ENCODE measurements at places on chromosomes 5 and 9.
A peak's percentile ranks its signal among the peaks of the same experiment; 100 is the strongest.

GRCh38 chr5:171816666-171817065, 31.0 kb downstream of the SMIM23 start:
- no peak for DNase-seq

DNA sequence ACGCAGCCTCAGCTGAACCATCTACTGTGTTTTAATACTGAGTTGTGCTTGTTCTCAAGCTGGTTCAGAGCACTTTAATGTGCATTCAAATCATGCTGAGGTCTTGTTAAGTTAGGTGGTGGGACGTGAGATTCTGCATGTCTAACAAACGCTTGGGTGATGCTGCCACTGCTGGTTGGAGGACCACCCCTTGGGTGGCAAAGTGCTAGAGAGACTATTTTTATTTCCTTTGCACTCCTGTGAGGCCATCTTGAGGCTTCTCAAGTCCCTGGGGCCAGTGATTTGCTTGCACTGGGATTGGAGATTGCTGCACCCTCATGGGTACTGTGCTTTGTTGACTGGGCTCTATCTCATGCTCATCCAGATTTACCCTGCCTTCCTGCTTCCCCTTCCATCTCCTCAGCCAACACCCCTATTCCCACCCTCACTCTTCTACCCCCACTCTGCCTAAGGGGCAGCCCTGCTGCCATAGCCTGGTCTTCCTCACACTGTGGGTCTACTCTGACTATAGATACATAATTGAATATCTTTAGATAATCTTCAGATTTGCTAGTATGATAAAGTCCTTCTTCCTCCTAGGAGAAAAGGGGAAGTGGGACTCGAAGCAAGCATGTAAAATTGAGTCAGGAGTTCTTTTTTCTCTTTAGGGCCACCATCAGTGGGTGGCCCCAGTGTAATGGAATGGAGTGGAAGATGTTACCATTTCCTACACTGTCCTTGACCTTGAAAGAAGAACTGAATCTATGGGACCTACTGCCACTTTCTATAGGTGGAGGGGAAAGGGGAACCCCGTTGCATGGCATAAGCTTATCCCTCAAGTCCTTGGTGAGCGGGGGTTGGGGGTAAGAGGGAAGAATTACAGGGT, 45.1 kb upstream of the SUB1 start:
- no peak for DNase-seq

DNA sequence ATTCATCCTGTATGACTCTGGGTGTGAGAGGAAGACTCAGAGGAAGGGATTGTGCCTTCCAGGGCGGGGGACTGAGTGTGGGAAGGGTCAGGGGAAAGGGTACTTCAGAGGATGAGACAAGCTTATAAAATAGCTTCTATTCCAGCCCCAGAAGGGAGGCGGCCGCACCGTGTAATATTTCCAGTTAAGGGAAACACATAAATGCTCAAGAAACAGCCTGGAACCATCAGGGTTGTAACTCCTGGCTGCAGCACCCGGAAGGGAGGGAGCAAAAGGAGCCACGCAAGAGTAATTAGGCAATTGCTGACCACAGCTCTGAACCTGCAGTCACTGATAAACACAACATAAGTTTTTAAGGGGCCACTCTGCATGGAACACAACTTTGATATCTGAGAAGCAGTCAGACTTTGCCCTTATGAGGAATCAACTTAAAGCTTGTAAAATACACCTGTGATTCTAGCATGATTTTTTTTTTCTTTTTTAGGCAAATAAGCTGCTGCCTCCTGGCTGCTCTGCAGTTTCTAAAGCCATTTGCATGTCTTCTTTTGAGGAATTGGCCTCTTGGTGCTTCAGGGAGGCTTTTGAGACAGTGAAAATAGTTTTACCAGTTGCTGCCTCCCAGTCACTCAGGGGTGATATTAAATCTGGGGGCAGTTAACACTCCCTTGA, 382.7 kb downstream of the ENC1 start:
- DNase-seq, result no peak

GRCh38 chr5:91297994-91298393, 85.1 kb downstream of the ARRDC3 start:
- DNase-seq, result no peak

- DNase-seq, result no peak
These were observed 1058.7 kb upstream of the ACO1 start for GRCh38 chr9:31325778-31326177.

- no peak for DNase-seq
These were observed 97.0 kb downstream of the FOXD1 start for GRCh38 chr5:73351593-73351992.

DNA sequence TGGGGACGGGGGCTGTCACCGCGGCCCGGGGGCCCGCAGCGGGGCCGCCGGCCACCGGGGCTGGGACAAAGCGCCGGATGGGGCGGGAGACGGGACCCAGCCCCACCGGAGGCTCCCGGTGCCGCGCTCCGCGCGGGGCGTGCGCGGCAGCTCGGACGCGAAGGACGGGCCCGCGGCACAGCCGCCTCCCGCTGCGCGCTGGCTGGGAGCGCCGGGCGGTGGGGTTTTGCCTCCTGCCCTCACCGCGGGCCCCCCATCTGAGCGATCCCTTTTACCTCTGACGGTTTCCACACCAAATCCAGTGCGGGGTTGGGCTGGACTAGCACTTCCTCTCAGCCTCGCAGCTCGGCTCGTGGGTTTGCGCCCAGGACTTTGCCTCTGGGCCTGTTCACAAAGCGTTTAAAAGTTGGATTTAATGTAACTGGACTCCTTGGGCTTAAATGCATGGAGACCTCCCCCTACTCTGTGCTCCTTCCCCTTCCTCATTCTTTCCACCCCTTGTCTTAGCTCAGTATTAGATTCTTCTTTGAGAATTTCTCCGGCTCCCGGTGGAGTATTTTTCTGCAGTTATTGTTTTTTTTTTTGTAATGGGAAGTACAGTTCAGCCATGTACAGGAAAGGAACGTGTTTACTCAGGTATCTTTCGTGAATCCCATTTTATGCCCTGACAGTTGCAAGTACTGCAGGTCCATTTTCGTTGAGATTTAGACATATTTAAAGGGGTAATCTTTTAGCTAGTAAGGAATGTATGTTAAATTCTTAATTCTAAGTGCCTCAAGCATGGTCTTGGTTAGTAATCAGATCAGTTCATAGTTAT, 691 bp downstream of the FCHO2 start:
- peak; percentile 9 for DNase-seq

DNA sequence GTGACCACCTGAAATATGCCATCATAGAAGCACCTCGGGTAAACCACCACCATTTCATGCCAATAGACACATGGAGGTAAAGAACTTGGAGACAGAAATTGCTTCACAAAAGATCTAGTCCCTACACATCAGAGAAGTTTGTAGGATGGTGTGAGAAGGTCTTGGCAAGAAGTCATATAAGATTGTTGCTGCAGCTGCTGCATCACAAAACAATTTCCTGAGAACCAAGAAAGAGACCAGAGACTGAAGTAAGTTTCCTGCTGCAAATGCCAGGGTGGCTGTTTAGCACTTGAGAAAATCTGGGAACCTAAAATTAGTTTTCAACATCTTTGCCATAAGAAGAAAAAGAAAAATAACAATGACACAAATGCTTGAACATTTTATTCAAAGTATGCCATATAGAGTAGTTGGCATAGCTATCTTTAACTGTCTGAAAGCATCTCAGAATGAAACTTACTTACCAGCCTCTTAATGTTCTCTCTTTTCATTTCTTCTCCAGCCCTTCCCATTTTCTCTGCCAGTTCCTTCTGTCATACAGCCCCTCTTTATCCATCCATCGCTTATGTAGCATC, 114.3 kb downstream of the KCTD16 start:
- DNase-seq, result no peak

GRCh38 chr9:16828340-16829281, 41.9 kb downstream of the BNC2 start:
- DNase-seq, result no peak

- no peak for DNase-seq
These were observed 25.1 kb downstream of the PAEP start for GRCh38 chr9:135586601-135587109.

- DNase-seq, result no peak
These were observed 36.6 kb downstream of the CTNNA1 start for GRCh38 chr5:138789771-138790242.

DNA sequence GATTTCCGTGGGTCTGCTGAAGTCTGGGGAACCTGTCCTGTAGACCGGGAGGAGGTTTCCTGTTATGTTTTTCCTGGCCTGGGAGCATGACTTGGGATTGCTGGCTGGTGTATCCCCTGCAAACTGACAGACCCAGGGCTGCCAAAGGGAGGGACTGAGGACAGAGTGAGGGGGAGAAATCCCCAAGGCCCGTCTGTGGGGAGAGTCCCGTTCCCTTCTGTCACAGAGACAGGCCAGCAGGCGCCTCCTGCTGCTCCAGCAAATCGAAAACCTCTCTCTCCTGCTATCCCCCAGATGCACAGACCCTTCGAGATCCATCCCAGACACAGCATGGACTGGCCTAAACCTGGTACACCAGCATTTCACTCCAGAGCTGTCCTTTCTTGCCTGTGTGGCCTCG, 56.2 kb upstream of the ALDH1B1 start:
- DNase-seq, result no peak

- no peak for DNase-seq
These were observed 782 bp downstream of the BICD2 start for GRCh38 chr9:92763721-92764380.

DNA sequence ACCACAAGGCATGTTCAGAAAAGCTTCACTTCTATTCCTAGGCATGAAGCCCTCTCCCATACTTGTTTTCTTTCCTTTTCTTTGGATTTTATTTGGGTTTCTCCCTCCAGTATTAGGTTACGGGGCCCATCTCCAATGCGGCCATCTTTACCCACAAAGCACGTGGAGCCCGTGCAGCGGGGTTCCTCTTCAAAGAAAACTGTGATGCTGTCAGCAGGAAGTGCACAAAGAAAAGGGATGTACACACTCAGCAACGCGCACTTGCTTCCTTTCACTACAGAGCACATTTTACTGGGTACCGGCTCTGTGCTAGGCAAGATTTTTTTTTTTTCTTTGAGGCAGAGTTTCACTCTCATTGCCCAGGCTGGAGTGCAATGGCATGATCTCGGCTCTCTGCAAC, 106.6 kb downstream of the COL23A1 start:
- peak; percentile 10 for DNase-seq

DNA sequence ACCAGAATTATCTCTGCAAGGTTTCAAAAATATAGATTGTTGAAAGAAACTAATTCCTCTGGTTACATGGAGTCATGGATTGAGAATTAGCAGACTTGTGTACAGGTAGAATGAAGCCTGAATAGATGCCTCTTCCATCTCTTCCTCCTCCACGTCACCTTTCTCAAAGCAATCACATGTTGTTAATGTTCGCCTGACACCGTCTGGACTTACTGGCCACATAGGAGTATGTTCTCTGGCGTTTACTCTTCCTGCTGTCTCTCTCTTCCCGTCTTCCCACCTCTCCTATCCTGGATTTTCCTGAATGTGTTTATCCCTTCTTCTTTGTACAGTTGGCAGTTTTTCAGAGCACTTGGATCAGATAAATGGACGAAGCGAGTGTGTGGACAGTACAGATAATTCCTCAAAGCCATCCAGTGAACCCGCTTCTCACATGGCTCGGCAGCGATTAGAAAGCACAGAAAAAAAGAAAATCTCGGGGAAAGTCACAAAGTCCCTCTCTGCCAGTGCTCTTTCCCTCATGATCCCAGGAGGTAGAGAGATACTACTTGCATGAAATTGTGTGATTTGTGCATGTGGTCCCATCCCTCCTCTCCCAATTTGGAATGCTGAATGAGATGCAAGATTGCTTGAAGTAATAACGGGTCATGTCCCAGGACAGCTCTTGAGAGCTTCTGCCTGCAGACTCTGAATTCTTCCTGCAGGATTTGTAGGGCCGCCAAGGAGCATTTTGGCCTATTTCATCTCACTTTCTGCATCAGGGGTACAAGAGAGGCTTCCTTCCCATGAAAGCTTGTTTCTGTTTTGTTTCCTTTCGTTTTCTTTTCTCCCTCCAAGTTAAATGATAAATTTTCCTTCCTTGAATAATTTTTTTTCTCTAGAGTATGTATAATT, 47.3 kb downstream of the CD180 start:
- no peak for DNase-seq

DNA sequence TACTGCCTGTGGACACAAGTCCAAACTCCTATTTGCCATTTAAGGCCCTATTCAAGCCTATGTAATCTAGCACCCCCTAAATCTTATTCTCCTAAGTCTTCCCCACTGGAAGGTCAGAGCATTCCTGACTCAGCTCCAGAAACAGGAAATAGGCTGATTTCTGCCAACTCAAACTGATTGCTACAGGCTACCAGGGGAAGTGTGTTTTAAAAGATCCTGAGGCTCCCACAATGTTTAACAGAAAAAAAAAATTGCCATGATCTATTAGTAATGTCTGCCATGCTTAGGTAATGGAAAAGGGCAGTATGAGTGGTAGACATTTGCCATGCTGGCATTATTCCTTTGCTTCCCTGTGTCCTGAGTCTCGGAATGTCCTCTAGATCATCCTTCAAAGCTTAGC, 65.8 kb upstream of the BRINP1 start:
- DNase-seq, result no peak

- no peak for DNase-seq
These were observed 194.8 kb downstream of the HSPA4 start for GRCh38 chr5:133246376-133247150.
